HCEC 1CT (cell line): ENCODE measurements at places on chromosomes 3 and 15.

GRCh38 chr3:49295489-49296058, 18.5 kb upstream of the C3orf62 start:
- DNase-seq, result peak; percentile 20

- no peak for DNase-seq
Observed at GRCh38 chr15:42270996-42271395, 2.0 kb upstream of the GANC start.

- no peak for DNase-seq
Observed at GRCh38 chr3:127711021-127711695, 38.4 kb downstream of the ABTB1 start.

- DNase-seq, result no peak
Observed at GRCh38 chr15:68022061-68022460, 32.1 kb upstream of the PIAS1 start.

GRCh38 chr3:43001094-43001553, 22.0 kb downstream of the GASK1A start:
- DNase-seq, result peak; percentile 73

- no peak for DNase-seq
Observed at GRCh38 chr15:92878593-92879053, 21.5 kb upstream of the CHD2 start.

DNA sequence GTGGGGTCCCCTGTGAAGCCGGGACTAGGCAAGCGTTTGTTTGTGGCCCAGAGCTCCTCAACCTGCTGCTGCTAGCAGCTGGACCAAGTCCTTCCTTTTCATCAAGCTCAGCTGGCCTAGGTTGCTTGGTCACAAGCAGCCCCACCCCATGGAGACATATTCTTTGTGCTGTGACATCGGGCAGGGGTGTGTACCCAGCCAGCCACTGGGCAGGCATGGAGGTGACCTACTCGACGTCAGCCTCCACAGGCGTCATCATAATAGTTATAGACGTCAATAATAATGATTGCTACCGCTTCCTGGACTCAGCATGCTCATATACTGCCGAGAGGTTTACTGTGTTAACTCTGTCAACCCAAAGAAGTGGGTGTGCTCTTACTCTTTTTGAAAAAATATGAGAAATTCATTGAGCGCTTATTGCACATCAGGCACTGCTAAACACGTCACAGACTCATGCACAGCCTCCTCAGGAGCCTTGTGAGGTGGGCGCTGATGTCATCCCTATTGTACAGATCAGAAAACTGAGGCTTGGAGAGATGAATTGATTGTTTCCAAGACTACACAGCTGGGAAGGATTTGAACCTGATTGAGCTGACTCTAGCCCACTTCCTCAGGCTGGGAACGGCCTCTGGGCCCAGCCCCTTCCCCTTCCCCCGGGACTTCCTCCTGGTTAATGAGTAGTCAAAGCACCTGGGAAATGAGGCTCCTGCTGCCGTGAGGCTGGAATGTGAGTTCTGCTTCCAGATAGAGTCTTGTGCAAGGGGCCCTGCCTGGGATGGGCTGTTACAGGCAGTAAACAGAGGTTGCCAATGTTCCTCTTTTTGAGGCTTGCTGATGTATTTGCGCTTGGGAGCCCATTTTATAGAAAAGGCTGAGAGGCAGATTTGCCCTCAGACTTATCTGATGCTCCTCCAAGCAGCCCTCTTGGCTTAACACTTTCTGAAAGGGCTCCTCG, 16.2 kb downstream of the SLC6A6 start:
- no peak for DNase-seq

- peak; percentile 34 for DNase-seq
Observed at GRCh38 chr3:169133178-169134161, 530.0 kb downstream of the MECOM start.

- no peak for DNase-seq
Observed at GRCh38 chr15:45441686-45442085, 63.3 kb upstream of the GATM start.

DNA sequence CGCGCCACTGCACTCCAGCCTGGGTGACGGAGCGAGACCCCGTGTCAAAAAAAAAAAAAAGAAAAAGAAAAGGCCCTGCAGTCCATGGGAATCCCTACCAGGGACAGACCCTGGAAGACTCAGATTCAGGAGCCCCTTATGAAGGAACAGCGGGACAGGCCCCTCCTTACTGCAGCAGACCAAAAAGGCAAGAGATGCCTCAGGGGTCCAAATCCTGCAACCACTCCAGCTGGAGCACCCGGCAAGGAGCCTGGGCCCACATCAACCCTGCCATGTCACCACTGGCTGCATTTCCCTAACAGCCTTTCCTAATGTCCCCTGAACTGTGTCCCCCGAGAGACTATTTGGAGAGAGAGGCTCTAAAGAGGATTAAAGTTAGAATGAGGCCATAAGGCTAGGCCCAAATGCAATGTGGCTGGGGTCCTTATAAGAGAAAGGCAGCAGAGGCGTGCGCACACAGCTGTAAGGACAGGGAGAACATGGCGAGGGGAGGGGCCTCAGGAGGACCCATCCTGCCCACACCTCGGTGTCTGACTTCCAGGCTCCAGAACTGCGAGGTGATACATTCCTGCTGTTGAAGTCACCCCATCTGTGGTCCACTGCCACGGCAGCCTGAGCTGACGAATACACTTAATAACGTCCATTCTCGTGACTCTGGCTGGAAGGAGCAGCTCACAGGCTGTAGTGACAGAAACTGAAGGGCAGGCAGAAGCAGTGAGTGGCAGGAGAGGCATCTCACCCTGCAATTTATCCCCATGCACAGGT, 78.1 kb downstream of the ATP10A start:
- DNase-seq, result peak; percentile 69

DNA sequence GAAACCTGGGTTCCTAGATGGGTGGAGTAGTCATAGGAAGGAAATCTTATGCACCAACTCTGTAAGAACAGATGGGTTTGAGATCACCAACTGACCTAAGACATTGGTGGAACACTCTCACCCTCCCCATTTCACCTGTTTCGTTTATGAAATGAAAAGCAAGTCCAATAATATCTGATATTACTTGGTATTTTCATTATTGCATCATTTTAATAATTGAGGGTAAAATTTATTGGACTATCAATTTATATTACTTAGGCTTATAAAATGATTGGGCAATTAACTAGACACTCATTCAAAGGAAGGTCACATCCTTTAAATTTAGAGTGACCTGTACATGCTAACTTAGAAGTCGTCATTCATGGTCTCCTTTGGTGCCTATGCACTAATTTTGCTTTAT, 503.9 kb downstream of the TAFA4 start:
- no peak for DNase-seq

- DNase-seq, result no peak
Observed at GRCh38 chr15:49748791-49749190, 127.9 kb downstream of the DTWD1 start.

DNA sequence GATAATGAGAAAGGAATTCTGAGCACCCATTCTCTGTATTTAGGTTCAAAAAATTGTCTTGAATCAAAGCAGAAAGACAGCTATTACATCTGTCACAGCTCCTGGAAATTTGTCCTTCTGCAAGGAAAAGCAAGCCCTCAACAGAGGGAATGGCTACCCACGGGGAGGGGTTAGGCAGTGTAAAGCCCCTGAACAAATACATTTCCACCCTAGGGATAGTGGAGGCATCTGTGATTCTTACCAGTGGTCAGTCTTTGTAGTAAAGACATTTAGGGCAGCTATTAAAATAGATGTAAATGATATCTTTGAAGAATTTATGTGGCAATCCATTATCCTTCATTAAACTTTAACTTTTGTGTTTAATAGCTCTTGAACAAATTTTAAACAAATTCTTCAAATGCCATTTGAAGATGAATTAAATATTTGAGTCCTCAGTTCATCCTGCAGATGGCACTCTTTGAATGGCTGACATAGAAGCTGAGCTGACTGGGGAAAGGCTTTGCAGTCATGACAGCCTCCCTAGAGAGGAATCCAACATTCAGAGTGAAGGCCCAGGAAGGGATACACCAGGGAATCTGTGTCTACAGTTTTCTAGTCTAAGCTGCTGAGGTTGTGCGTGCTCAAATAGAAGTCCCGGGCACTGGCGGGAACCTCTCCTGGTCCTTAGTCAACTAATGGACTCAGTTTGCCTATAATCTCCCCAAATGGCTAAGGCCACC, 359.7 kb upstream of the ROPN1 start:
- DNase-seq, result peak; percentile 44

GRCh38 chr15:85028416-85028815, 46.8 kb downstream of the PDE8A start:
- DNase-seq, result no peak

GRCh38 chr3:30496066-30496966, 110.1 kb upstream of the TGFBR2 start:
- DNase-seq, result peak; percentile 85

DNA sequence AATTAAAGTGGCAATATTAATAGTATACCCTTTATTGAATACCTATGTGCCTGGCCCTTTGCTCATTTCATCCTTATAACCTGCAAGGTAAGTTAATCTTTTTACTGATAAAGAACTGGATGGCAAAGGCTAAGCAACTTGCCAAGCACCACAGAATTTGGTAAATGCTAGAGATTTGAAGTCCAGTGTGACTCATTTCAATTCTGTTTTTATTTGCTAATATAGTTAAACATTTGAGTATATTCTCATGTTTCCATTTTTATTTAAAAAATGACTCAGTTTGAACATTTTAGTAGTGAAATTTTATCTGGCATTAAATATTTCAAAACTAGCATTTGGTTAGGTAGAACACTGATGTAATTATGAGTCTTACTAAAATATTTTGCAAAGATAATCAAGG, 11.3 kb downstream of the PFN2 start:
- peak; percentile 19 for DNase-seq

- DNase-seq, result no peak
Observed at GRCh38 chr15:58487724-58488120, 55.9 kb downstream of the LIPC start.

DNA sequence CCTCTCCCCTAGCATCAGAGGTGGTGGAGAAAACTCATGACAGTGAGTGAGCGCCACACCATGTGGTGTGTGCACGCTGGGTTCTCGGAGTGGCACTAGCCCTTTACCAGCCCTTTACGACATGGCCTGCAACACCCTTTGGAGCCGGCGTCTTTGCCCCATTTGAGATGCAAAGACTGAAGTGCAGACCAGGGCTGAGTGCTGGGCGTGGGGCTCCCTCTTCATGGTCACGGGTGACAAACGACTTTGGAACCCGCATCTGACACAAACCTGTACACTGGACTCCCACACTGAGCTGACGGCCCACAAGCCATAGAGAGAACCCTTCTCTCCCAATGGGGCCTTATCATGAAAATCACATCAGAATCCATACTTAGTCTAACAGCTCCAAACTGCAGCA, 76.8 kb upstream of the ALDH1L1 start:
- no peak for DNase-seq

DNA sequence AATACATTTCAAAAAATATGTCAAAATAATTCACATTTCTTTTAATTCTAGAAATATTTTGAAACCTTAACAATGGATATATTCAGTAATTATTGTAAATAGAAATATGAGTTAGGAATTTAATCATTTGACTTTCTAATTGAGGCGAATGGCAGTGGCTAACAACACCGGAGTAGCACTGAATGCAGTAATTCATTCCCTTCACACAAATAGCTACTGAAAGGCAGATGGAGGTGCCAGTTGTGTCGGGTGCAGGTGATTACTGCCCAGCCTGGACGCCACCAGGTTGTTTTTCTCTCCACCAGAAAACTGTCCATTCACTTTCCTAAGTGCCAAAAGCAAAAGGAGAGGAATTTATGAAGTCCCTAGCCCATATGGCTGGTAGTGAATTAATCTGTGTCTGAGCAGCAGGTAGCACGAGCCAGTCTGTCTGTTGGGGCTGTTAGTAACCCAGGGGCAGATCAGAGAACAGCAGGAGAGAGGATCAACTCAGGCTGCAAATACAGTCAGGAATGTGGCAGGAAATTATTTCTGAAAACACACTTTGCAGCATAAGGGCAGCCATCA, 79.3 kb upstream of the GMNC start:
- DNase-seq, result no peak

GRCh38 chr15:80609512-80609946, 85.6 kb upstream of the ABHD17C start:
- peak; percentile 22 for DNase-seq

DNA sequence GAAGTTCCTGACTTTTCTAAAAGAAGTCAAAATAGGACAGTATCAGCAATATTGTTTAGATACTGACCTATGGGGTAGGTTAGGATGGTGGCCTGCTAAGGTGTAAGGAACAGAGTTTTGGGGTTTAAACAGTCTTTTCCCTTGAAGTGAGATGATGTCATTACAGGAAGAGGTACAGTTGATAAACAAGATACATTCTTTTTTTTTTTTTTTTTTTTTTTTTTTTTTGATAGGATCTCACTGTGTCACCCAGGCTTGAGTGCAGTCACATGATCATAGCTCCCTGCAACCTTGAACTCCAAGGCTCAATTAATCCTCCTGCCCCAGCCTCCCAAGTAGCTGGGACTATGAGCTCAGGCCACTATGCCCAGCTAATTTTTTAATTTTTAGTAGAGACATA, 33.3 kb downstream of the SLC25A36 start:
- no peak for DNase-seq

GRCh38 chr3:154844863-154845262, 235.3 kb upstream of the MME start:
- no peak for DNase-seq

- DNase-seq, result no peak
Observed at GRCh38 chr3:120102232-120102631, 8.0 kb upstream of the GSK3B start.

DNA sequence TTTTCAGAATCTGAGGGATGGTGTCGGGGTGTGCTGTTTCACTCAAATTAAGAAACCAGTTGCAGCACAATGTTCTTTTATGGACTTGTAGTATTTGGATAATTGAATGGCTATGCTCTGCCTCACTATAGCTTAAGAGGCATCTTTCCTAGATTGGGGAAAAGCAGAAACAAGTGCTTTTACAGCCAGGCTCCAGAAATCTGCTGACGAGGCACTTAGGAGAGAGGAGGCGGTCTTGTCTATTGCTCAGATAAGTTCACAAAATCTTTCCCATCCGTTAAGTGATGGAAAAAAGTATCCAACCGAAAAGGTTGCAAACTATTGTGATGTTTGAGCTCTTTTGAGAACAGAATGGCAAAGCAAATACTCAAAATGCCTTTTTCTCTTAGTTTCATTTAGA, 336.1 kb upstream of the RARB start:
- no peak for DNase-seq

- no peak for DNase-seq
Observed at GRCh38 chr3:55144015-55144673, 216.3 kb upstream of the LRTM1 start.

GRCh38 chr3:54273791-54274190, 151.4 kb downstream of the CACNA2D3 start:
- DNase-seq, result no peak

DNA sequence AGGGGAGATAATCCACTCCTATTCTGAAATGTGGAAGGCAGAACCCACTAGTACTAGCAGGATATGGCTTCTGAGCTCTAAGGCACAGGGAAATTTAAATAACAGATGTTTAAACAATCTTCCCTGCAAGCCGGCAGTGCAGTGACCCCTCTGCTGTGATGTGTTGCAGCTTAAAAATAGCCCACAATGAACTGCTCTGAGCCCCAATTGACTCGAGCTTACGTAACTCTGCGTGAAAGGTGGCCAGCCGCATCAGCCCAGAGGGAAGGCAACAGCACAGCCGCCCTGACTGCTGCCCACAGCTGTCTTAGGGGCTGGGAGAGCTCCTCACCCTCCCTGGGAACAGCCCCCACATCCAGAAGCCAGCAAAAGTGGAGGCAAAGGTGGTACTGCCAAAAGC, 12.5 kb upstream of the CAMKV start:
- no peak for DNase-seq

GRCh38 chr3:101128786-101129185, 135.6 kb upstream of the ABI3BP start:
- DNase-seq, result no peak

- DNase-seq, result no peak
Observed at GRCh38 chr3:105323274-105323599, 43.5 kb upstream of the ALCAM start.
